NCI-H82 (cell line): ENCODE measurements at places on chromosomes 16 and 17.

DNA sequence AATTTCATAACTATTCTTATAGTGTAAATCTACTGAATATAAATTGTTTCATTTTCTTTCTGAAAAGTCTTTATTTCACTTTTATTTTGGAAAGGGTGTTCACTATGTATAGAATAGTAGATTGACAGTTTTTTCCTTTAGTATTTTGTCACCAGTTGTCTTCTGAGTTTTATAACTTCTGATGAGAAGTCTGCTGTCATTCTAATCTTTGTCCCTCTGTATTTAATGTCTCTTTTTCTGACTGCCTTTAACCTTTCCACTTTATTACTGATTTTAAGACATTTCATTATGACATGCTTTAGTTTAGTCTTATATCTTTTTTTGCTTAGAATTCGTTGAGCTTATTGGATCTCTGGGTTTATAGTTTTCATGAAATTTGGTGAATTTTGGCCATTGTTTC lies 166.9 kb downstream of the FTO start:
- no peak for DNase-seq

DNA sequence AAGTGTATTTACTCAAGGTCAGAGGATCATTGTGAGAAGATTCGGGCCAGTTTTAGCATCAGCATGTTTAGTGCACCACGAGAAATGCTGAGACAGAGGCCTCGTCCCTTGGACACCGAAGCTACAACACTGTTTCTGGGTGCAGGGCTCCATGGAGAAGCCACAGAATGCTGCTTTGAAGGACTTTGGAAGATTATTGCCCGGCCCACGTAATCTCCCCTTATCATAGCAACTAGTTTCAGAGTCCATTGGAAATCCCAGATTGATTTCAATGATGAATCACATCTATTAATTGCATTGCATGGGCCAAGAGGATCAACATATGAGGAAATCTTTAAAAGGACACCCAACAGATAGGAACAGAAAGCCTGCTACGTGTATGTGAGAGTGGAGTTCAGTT lies 156.0 kb downstream of the MAF start:
- no peak for DNase-seq

GRCh38 chr16:71794018-71794417 lies 14.6 kb downstream of the AP1G1 start:
- DNase-seq = no peak

- DNase-seq = no peak
Measured at GRCh38 chr16:69663846-69664245, 62.5 kb downstream of the NQO1 start.

DNA sequence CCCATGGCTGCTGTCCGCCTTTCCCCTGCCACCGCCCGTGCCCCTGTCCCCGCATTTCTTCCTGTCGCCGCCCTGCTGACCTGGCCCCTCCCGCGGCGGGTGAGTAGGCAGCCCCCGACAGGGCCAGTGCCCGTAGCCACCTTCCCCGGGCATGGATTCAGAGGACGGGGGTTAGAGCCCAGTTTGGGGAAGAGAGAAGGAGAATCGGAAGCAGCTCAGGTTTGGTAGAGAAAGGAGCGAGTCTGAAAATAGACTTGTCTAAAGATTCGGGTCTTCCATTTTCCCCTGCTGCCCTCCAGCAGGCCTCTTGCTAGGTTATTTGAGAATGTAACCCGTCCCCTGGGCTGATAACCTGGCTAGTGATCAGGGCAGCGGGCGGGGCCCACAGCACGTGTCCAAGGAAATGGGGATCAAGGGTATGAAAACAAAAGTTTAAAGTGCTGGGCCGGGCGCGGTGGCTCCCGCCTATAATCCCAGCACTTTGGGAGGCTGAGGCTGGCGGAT lies 7.9 kb upstream of the CLDN9 start:
- DNase-seq = peak; percentile 51

DNA sequence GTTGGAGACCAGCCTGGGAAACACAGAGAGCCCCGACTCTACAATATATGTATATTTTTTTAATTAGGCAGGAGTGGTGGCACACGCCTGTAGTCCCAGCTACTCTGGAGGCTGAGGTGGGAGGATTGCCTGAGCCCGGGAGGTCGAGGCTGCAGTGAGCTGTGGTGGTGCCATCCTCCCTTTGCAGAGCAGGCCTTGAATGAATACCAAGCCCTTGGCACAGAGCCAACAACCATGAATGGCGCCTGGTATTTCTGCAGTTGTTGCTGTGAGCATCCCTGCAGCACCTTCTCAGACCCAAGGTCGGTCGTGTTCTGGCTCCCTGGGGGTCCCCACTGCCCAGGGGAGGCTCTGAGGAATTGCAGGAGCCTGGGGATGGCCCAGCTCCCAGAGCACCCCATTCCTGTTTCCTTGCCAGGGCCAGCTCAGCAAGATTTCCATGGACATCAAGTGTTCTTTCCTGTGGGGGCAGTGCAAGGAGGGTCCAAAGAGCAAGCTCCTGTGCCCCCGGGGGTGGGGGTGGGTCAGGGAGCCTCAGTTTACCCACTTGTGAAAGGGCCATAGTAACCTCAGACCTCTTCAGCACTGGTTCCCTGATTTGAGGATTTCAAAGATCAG lies 25.6 kb upstream of the RMI2 start:
- peak; percentile 31 for DNase-seq

GRCh38 chr17:69883120-69883519 lies 191.9 kb upstream of the KCNJ16 start:
- no peak for DNase-seq

DNA sequence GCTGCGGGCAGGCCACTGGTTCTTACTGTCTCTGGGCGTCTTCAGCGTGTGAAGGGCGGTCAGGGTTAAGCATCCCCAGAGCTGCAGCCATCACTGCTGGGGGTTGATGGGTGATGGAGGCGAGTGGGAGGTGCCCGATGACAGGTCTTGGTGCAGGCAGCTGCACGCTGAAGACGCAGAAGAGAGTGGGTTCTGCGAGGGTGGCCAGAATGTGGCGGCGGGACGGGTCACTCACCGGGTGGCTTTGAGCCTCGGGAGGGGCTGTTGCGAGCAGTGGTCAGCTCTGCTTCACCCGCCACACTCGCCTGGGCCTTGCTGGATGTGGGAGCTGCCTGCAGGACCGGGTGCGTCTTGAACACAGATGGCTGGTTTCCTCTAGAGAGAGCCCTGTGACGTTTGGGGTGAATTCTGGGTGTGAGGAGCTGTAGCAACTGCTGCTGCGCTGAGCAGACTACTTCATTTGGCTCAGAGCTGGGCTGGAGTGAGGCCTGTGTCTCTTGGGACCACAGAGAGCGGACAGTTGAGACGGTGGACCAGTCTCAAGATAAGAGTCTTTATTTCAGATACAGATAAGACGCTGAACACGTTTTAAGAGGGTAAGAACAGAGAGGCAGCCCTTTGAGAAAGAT lies 44.6 kb upstream of the ZNF750 start:
- no peak for DNase-seq

DNA sequence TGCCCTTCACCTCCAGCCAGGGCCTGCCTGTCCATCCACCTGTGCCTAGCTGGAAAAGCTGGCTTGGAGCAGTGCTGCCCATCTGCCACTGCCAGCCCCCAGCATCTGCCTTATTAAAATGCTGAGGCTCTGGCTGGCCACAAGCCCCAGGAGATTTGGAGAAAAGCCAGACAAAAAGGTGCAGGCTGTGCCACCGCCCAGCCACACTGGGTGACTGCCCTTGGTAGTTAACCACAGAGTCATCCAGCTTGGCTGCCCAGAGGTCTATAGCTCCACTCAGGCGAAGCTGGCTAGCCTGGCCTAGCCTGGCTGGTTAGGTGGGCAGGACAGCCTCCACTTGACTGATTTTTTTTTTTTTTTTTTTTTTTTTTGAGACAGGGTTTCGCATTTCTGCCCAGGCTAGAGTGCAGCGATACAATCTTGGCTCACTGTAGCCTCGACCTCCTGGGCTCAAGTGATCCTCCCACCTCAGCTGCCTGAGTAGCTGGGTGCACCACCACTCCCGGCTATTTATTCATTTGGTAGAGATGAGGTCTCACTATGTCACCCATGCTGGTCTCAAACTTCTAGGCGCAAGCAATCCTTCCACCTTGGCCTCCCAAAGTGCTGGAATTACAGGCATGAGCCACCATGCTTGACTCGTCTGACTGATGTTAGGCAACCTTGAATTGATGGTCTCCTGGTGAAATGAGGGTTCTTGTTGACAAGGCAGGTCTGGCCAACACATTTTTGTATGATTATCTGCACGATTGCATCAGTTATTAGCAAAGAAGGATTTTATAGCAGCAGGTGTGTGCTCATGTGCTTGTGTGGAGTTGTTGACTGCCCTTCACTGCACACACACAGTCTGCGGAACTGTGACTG lies 103.8 kb downstream of the RAB11FIP4 start:
- DNase-seq = peak; percentile 19

DNA sequence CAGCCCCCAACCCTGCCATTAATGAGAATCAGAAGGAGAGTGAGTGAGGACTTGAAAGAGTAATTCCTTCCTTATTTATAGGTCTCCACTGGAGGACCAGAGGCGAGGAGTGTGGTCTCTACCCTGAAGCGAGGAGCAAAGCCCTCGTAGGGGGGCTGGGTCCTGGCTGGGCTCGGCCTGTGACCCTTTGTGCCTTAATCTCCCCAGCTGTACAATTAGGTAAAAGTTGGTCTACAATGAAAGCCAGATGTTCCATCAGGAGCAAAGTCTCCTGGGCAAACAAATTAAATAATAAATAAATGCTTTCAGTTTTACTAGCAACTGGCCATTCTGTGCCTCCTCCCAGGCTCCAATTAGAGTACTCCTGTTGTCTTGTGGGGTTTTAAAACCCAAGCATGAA lies 523.5 kb upstream of the SALL1 start:
- DNase-seq = no peak

DNA sequence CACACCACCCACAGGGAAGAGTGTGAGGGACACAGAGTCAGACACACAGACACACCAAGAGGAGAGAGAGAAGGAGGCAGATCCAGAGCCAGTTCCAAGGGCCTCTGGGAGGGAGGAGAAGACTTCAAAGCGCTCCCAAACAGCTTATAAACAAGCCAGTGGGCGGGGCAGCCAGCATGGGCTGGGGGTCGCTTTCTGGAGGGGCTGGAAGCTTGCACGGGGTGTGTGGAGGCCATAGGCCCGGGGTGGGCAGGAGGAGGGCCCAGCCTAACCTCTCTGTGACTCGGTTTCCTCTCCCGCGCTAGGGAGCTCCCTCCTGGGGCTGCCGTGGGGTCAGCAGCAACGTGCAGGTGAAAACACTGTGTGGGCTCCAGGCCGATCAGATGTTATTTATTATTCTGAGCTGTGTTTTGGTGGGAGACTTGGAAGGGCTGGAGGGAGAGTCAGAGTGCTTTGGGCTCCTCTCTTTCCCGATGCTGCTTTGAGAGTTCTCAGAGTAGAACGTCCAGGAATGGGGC lies 2.5 kb upstream of the WFIKKN2 start:
- peak; percentile 63 for DNase-seq

DNA sequence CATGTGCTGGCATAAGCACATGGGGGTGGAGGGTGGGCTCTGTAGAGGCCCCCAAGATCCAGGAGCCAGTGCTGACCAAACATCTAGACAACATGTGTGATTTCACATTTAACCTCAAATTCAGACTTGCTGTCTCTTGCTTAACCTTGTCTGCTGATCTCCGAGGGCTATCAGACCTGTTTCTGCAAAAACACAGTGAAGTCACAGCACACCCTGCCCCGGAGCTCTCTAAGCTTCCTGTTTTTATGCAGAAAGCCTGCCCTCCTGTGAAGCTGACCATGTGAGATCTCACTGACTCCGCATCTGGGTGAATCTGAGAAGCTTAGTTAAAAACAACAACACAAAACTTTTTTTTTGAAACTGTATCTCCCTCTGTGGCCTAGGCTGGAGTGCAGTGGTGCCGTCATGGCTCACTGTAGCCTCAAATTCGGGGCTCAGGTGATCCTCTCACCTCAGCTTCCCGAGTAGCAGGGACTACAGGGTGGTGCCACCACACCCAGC lies 6.6 kb upstream of the DPEP2 start:
- no peak for DNase-seq

DNA sequence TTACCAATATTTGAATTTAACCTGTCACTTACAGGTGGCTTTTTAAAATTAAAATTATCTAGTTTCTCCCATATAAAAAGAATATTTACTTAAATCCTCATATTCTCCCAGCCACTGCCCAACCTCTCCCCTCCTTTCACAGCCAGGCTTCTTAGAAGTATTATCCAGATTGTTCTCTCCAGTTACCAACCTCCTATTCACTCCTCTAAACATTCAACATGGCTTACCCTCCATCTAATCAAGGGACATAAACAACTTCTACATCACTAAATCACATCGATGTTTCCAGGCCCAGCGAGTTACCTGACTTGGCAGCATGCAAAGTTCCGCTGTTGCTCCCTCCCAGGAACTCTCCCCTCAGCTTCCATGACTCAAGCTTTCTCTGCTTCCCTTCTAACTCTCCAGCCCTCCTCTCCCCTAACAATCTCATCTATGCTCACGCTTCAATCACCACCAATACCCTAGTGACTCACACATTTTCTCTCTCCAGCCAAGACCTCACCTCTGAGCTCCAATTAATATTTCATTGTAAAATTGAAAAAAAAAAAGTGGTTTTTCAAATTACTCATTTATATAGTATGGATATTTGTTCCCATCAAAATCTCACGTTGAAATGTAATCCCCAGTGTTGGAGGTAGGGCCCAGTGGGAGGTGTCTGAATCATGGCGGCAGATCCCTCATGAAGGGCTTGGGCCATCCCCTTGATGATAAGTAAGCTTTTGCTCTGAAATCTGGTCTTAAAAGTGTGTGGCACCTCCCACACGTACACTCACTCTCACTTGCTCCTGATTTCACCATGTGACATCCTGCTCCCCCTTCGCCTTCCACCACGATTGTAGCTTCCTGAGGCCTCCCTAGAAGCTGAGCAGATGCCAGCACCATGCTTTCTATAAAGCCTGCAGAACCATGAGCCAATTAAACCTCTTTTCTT lies 88.5 kb downstream of the HELZ start:
- DNase-seq = no peak

- DNase-seq = no peak
Measured at GRCh38 chr16:175011-175949, 1.2 kb upstream of the HBA1 start.

DNA sequence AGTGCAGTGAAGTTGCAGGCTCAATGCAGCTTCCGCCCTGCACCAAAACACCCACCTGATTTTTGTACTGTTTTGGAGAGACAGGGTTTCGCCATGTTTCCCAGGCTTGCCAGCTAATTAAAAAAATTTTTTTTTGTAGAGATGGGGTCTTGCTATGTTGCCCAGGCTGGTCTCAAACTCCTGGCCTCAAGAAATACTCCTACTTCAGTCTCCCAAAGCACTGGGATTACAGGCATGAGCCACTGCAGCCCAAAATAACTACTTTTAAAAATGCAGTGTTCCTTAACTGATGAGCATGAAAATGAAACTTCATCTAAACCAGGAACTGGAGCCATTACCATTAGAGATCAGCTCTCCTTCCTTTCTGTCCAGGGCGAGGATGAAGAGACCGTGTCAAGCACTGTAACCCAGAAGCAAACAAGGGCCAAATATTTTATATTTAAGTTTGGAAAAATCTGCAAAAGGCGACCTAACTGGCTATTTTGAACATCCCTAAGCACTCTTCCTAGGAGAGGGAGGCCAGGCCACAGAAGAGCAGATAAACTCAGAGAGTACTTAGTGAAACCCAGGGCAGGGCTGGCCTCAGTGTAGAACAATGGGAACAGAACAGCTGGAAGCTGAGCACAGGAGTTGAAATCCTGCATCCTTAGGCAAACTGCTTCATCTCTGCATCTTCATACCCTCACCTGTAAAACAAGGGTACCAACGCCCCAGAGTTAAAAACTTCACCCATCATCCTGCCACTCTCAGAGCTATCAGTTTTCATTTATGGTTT lies 24.0 kb downstream of the CREBBP start:
- DNase-seq = no peak

- peak; percentile 72 for DNase-seq
Measured at GRCh38 chr16:67349172-67349571, 22.6 kb downstream of the LRRC36 start.

GRCh38 chr17:76753061-76753961 lies 15.4 kb downstream of the MFSD11 start:
- DNase-seq = no peak

- DNase-seq = no peak
Measured at GRCh38 chr17:246226-246625, 64.8 kb upstream of the DOC2B start.
